ENCODE measurements at places on chromosomes 4 and X.

GRCh38 chr4:38356686-38357085 is 307.3 kb upstream of the KLF3 start:
- no peak for DNase-seq

GRCh38 chr4:119070301-119070700 is 65.3 kb upstream of the MYOZ2 start:
- no peak for DNase-seq

DNA sequence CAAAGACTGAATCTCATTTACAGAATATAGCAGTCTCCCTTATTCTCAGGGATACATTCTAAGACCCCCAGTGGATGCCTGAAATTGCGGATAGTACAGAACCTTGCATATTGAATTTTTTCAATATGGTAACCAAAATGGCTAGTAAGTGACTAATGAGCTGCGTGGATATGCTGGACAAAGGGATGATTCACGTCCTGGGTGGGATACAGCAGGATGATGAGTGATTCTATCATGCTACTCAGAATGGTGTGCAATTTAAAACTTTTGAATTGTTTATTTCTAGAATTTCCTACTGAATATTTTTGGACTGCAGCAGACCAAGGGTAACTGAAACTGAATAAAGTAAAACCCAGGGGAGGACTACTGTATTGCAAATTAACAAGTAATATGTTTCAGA is 66.7 kb downstream of the STAG2 start:
- no peak for DNase-seq

DNA sequence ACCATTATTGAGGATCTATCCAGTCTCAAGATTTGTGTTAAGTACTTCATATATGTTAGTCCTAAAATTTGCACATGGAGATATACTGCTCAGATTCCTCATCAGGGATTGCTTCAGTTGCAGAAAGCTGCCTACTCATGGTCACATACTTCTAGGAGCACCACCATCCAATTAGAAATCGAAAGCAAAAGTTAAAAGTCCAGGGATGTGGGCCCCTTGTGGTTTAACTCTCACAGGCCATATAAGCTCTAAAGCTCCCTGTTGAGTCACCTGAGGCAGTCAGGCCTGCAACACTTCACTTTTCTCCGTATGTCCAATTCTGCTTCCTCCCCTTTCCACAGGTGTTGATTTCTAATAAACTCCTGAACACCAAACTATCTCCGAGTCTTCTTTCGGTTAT is 84.2 kb downstream of the CNOT6L start:
- peak; percentile 8 for DNase-seq

- no peak for DNase-seq
Observed at GRCh38 chr4:7217474-7218321, 25.4 kb downstream of the SORCS2 start.

DNA sequence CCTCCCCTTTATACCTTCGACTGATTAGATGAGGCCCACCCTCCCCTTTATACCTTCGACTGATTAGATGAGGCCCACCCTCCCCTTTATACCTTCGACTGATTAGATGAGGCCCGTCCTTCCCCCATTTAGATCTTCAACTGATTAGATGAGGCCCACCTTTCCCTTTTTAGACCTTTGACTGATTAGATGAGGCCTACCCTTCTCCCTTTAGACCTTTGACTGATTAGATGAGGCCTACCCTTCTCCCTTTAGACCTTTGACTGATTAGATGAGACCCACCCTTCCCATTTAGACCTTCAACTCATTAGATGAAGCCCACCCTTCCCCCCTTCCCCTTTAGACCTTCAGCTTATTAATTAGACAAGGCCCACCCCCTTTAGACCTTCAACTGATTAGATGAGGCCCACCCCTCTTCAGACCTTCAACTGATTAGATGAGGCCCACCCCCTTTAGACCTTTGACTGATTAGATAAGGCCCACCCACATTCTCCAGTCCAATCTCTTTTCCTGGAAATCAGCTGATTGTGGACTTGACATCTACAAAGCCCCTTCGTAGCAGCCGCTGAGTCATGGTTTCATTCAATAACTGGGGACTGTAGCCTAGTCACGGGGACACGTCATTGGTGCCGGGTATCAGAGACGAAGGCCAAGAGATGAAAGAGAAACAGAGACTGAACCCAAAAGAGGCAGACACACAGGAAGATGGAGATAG is 28.8 kb upstream of the IL3RA start:
- no peak for DNase-seq

DNA sequence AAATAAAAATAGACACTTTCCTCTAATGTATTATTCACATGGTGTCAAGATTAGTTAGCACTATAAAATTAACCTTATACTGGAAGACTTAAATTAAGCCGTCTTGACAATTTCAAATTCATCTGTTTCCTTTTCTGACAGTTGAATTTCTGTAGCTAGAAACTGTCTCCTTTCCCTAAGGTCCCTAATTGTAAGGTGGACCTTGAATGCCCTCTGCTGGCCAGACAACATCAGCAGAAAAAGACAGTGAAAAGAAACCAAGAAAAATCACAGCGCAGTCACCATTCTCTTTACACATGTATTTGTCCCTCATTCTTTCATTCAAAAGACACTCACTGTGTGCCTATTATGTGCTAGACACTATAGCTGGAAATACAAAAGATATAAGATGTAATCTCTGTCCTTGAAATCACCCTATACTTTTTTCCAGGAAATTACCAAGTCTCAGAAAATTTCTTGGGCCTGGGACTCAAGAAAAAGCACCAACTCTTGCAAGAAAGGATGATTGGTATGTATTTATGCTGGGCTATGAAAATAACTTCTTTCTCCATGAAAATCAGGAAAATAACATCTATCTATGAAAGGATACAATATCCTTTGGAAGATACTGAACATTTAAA is 32.7 kb upstream of the AMBN start:
- DNase-seq: no peak

Measured in stimulated activated CD8-positive, alpha-beta memory T cell treated with anti-CD3 and anti-CD28 coated beads, Interleukin-15, amount 100 ng/mL, for 48 hours (primary cell).